ENCODE measurements at places on chromosomes 2 and 18.

DNA sequence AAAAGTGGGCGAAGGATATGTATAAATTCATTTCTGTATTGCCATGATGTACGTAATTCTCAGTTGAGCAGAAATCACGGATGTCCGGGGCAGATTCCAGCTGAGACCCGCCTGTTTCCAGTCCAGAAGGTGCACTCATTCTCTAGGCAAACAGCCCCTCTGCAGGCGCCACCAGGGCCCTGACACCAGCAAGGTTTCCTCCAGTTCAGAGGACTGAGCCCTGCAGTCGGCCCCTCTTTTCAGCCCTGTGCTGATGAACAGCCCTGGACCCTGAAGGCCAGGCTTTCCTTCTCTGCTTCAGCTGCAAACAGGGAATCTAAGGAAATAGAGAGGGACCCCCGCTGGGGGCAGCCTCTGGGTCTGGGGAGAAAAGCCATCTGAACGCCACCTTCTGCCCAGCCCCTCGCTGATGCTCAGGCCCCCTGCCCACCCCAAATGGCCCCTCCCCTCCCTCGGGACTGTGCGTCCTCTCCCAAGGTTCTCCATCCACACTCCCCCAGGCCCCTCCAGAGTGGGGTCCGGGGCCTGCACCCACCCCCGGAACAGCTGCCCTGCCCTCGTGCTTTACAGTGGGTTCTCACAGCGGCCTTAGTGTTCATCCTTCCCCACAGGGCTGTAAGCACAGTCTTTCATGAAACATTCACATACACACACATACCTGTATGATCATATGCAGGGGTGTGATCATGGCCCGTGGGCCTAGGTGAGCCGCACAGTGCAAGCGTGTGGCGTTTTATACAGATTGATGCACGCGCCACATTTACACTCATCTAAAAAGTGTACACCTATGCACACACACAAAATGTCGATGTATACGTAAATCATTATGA, 12.1 kb downstream of the COPS9 start:
- DNase-seq: no peak

DNA sequence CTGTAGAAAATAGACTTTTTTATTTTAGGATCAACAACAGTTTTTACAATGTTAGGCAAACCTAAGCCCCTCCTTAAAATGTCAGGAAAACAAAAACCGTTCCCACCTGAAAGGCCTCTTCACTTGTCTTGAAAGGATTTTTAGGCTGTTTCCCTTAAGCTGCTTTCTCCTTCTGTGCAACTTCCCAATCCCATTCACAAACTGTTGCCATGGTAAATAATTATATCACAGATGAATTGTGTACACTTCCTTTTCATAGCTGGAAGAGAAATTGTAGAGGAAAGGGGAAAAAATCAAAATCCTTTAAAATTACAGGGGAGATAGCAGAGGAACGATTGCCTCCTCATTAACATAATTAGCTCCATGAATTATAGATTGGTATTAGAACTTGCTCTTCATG, 1488.0 kb upstream of the CELF4 start:
- DNase-seq: no peak

DNA sequence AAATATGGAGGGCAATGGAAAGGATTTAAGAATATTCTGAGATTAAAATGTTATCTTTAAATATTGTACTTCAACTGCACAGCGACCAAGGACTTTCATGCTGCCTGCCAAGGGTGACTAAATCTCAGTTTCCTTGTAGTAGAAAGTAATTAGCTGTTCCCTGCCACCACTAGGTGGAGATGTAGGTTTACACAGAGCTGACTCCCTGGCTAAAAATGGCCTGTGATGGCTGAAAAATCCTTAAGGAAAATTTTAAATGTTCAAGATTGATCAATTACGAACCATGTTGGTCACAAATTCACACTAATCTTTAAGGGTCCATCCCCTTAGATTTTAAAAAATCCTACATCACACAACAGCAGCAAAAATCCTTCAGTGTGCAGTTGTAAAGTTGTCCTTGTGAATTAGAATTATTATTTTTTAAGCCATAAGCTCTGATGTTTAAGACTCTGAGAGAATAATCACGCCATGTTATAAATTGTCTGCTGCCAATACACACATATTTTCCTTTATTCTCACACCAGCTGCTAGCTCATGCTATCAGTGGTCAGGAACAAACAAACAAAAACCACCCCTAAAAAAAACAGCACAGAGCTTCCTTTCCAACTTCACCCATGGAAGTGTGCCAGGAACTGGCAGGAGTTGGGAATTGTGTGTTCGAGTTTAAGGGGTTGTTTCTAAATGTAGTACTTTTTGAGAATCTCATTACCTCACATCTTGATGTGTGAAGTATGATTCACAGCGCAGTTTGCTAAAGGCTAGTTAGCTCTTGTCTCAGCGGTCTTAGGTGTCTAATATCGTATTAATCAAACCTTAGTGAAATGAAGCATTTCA, 399.8 kb downstream of the TMEM182 start:
- peak; percentile 1 for DNase-seq

DNA sequence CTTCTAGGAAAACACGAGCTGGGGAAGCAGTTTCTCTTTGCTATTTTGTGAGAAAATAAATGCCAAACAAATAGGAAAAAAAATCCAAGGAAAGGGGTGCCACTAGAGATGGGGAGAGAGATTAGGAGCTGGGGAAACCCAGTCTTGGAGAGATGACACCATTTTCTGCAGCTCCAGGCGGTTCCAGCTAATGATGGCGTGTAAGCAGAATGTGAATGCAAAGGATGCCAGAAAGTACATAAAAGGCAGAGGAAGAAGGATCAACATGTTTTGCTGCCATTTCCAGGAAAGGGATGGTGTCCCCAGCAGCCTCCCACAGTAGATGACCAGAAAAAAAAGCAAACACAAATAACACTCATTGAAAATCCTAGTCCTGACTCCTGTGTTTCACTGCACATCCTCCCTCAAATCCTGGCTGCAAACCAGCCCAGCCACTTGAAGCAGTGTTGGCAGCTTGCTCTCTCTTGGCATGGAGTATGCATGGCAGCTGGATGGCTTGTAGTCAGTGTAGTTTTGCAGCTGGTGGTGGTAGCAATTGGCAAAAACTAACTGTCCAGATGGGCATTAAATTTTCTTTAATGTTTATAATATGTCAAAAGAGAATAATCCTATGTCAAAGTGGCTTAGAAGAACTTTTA, 93.6 kb downstream of the FTCDNL1 start:
- no peak for DNase-seq

DNA sequence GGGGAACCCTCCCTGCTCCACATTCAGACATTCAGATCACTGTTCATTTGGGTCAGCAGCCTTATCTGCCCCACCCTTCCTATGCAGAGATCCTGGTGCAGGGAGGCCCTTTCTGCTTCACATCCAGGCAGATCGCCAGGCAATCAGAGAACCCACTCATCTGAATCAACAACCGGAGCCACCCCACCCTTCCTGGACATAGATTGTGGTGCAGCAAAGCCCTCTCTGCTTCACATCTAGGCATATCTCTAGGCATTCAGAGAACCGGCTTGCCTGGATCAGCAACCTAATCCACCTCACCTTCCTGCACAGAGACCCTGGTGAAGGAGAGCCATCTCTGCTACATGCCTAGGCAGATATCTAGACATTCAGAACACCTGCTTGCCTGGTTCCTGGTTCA, 184.5 kb upstream of the CNTNAP5 start:
- DNase-seq: no peak

DNA sequence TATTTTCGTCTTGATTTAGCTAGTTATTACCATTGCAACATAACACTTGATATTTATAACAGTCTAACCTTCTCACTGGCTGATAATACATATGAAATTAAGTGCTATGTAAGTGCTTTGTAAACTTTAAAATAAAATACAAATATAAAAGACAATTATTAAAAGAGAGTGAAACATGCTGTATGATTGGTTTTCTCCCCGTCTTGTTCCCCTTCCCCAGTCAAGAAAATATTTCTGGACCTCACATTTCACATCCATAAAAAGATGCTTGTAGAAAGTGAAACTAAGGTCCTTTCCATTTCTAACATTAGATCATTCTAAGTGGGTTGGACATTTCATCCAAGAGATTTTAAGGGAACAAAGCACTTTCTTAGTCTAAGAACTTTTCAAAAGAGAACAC, 310.2 kb upstream of the LRATD1 start:
- DNase-seq: no peak

DNA sequence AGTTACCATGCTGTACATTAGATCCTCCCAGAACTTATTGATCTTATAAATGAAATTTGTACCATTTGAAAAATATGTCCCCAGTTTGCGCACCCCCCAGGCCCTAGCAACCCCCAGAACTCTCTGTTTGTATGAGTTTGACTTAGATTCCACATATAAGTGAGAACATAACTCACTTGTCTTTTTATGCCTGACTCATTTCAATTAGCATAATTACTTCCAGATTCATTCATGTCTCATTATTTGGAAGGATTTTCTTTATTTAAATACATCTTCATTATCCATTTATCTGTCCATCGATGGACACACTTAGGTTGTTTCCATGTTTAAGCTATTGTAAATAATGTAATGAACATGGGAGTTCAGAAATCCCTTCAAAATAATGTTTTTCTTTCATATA, 705.9 kb downstream of the CCDC85A start:
- DNase-seq: no peak

- DNase-seq: no peak
Measured at GRCh38 chr18:67864677-67865340, 348.3 kb upstream of the DSEL start.

- no peak for DNase-seq
Measured at GRCh38 chr18:27656167-27656778, 471.2 kb upstream of the CHST9 start.

DNA sequence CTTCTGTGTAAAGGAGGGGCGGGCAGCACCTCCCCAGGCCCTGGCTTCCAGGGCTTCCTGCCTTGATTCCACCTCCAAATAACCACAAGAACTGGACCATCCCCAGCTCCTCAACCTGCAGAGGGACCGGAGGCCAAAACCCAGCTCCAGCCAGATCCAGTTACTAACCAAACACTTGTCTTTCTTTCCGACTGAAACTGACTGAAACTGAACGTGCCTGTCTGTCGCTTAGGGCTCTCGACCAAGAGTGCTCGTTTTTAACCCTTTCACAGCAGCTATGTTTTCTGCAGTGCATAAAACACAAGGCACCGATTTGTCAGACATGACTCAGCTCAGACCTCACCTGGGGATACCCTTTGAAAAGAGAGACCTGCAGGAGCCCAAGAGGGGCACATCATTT, 249.9 kb upstream of the SIX2 start:
- no peak for DNase-seq

GRCh38 chr2:109447251-109447661, 166.5 kb downstream of the SEPTIN10 start:
- peak; percentile 86 for DNase-seq
